NB4 (cell line): ENCODE measurements at places on chromosomes 6 and 20.
A peak's percentile ranks its signal among the peaks of the same experiment; 100 is the strongest.

- DNase-seq = no peak
Observed at GRCh38 chr6:160428818-160429619, 80.8 kb downstream of the SLC22A3 start.

DNA sequence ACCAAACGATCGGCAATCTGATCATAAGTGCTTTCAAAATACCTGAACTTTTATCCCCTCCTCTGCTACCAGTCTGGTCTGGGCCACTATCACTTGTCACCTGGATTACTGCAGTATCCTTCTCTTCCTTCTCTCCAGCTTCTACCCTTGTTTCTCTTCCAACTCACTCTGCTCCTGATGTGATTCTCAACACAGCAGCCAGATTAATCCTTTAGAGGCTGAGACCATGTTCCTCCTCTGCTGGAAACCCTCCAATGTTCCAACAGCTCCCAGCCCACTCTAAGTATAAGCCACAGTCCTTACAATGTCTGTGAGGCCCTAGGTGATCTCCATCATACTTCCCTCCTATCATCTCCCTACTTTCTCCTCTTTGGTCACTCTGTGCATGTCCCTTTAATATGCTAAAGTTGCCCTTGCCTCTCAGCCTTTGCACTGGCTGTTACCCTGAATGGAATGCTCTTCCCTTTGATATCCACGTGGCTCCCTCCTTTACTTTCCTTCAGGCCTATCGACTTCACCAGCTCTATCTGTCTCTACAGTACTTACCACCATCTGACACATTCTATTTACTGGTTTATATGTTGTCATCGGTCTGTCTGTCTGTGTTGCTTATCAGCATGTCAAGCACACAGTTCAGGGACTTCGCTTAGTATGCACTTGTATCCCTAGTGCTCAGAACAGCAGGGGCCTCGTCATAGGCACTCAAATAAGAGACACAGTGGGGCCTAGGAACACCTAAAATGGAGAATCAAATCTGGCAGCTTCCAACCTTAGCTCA, 35.0 kb upstream of the RNF24 start:
- no peak for DNase-seq

DNA sequence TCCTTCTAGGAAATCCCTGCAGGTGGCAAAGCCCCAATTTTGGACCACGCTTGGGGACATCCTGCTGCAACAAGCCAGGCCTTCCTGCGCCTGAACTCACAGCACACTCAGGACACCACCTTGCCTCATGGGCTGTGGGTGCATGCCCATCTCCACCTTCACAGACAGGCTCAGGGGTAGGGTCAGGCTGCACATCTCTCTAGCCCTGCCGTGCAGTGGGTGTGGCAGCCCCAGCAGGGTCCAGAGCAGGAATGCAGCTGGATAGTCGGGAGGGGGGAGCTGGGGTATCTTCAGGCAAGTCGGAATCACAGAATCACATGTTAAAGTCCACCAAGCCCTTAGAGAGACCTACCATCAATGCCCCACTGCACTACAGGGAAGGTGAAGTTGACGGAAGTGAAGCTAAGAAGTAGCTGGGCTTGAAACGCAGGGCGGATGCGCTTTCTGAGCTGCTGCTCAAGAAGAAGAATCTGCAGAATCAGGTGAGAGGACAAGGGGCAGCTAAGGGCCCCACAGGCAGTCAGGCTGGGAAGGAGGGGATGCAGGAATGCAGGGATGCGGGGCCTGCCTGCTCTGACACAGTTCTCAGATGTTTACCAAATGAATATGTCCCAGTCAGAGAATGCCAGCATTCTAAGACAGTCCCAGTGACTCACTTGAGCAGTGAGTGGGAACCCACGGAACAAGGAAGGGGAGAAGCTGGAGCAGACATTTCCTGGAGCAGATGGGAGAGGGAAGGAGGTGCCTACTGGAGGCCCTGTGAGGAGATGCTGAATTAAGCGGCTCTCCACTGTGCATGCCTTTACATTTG, 11.3 kb downstream of the SERPINB6 start:
- no peak for DNase-seq

GRCh38 chr6:129565811-129566210, 144.2 kb downstream of the ARHGAP18 start:
- no peak for DNase-seq

GRCh38 chr6:28118217-28118616, 6.2 kb upstream of the ZSCAN16 start:
- no peak for DNase-seq

DNA sequence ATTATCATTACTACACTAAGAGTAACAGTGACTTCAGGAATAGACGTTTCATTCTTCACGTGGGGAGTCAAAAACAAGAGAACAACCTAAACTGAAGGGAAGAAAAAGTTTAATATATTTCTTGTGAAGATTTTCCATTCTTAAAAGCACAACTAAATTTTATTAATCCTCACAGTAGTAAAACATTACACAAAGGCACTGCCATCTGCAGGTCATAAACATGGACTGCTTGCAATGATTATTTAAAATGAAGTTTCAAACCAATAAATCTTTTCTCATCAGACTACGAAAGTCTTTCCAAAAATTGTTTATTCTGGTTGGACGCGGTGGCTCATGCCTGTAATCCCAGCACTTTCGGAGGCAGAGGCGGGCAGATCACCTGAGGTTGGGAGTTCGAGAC, 2.6 kb downstream of the NCOA5 start:
- DNase-seq = peak; percentile 34

DNA sequence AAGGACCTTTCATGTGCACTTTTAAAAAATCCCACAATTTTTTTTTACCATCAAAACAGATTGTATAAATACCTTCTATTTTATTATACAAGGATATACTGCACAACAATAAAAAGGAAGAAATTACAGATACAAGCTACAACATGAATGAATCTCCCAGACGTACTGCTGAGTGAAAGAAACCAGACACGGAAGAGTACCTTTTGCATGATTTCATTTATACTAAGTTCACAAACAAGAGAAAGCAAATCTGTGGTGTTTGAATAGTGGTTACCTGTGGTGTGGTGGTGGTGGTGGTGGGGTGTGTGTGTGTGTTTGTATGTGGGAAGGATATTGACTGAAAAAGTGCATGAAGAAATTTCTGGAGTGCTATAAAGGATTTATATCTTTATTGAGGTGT, 6.8 kb upstream of the PLCB4 start:
- no peak for DNase-seq

- DNase-seq = no peak
Observed at GRCh38 chr6:97687916-97688315, 404.9 kb upstream of the MMS22L start.

- DNase-seq = no peak
Observed at GRCh38 chr20:36850759-36851158, 25.2 kb upstream of the TLDC2 start.

DNA sequence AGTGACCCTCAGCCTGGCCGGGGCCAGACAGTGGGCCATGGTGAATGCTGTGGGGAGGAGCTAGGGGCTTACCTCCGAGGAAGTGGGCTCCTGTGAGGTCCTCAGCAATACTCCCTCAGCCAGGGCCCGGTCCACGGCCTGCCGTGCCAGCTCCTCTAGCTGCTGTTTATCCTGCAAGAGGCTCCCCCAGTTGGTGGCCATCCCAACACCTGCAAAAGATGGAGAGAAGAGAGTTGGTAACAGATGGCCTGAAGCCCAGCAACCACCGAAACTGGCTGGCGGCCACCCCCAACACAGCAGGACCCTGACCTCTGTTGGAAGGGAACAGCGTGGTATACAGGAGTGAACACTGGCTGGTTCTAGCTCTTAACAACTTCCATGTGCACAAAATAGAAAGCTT, 4.0 kb downstream of the GSS start:
- no peak for DNase-seq

DNA sequence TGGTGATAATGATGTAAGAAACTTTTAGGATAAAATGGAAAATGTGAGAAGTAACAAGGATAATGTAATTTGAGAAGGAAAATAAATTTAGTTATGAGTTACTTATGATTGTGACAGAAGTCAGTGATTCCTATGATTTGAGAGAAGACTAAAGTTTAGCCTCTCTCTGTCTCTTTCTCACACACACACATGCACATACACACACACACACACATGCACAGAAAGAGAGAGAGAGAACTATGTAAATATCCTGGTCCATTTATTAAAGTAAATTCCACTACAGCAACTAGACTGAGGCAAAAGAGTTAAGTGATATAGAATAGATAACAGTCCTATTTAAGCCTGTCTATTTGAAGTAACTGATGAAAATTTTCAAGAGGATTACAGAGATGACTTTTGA, 375.2 kb downstream of the CD109 start:
- DNase-seq = no peak

- DNase-seq = no peak
Observed at GRCh38 chr20:4546342-4546741, 175.4 kb upstream of the PRND start.

DNA sequence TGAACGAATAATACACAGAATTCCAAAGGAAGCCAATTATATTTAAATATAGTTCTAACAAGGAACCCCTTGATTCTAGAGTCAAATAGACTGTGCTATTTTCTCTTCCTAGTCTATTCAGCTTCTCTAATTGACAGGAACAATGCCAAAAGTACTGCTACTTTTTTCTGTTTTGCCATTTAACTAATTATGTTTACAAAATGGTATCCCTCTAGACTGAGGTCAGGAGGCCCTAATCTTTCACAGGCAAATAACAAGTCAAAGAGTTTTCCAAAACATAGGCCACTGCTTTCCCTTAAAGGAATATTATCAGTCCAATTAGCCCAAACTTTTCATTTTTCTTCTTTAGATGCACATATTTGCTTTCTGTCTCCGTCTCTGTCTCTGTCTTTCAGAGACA, 539.3 kb downstream of the RFPL4B start:
- DNase-seq = no peak
